ENCODE measurements at places on chromosomes 12 and 14. TPM values are rescaled to one million over a fixed set of nuclear protein-coding genes. Genes with fewer than 3 reads are reported as not detected.

- DNase-seq = no peak
Measured at GRCh38 chr12:123531091-123531490, 2.4 kb downstream of the RILPL1 start.

DNA sequence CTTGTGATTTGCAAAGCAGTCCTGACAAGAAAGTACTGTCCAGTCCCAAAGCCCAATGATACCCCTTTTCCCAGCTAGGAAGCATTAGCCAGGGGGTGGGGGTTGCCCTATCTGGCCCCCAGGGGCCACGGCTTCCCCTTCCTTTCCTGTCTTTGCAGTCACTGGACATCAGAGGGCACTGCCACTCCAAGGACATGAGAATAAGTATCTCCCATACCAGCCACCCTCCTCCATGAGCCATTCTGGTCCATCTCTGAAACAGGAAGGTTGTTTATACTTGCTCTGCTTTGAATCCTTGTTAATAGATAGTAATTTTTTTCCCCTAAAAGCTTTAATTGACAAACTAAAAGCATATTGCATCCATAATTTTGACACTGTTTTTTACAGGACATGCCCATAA, 29.7 kb downstream of the RBM19 start:
- no peak for DNase-seq

DNA sequence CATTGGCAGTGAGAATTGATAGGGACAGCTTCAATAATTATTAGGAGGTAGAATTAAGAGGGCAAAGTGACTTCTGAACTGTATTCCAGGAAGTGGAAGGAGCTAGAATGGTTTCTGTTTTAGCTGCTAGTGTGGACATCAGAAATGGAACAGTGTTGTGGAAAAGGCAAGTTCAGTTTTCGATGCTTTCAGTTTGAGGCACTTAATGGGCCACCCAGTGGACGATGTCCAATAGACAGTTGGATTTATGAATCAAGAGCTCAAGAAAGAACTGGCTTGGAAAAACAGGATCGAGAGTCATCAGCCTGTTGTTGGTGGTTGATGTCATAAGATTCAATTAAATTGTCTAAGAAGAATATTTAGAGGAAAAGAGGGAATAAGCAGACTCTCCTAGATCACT, 136.3 kb downstream of the DYRK2 start:
- no peak for DNase-seq

Gene ASCL1
- total RNA-seq = not detected

GRCh38 chr12:67803278-67803993, 154.9 kb downstream of the DYRK2 start:
- no peak for DNase-seq

DNA sequence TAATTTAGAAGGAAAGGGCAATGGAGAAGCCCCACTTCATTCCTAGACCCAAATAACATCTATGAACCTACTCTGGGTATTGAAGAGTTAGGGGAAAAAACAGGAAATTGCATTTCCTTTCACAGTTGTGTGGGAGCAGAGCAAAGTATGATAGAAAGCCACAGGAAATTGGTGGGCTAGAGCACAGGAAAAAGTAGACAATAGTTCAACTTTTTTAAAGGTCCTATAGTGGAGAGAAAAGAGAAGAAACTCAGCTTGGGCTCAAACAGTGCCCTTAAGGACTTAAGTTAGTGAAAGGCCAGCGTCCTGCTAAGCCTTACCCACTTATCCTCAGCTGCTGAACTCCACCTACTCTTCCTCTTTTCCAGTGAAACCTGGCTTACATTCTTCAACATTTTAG, 258.1 kb downstream of the DPY19L2 start:
- DNase-seq = no peak

Measured in kidney epithelial cell (primary cell).